ENCODE measurements at places on chromosomes 12 and 14.
A peak's percentile ranks its signal among the peaks of the same experiment; 100 is the strongest.

- DNase-seq, result no peak
Measured at GRCh38 chr14:59925797-59926196, 5.9 kb downstream of the LRRC9 start.

DNA sequence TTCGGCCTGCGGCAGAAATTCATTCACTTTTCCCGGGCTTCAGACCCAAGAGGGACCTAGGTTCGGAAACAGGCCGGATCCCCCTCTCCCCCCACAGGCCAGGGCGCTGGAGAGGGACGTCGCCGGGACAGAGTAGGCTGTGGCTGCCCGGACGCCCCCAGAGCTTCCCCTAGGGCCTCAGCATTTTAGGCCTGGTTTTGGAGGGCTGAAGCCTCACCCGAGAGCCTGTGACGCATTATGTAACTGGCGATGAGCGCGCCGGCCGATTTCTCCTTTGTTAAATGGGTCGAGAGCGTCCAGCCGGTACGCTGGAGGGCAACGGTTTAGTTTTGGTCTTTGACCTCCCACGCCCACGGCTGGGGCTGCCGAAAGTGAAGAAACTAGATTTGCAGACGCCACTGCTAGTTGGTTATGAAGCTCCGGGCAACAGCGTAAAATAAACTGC lies 657 bp downstream of the PEBP1 start:
- peak; percentile 14 for DNase-seq

GRCh38 chr14:88492272-88493089 lies 62.3 kb downstream of the PTPN21 start:
- peak; percentile 51 for DNase-seq

- DNase-seq, result no peak
Measured at GRCh38 chr14:57692671-57693070, 173.2 kb downstream of the SLC35F4 start.

DNA sequence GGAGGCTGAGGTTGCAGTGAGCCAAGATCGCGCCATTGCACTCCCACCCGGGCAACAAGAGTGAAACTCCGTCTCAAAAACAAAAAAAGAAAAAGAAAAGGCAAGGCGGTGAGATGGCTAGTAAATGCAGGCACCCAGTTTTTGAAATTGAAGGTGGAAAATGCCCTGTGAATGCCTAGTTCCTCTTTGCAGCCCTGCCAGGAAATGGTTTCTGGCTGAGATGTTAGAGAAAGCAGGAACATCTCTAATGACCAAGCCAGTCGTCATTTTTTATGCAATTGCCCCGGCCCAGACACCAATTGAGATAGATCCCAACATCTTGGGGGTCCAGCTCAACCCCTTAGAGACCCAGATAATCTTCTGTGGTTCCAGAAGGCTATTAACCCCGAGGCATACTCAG lies 17.0 kb downstream of the SLC8A3 start:
- no peak for DNase-seq

DNA sequence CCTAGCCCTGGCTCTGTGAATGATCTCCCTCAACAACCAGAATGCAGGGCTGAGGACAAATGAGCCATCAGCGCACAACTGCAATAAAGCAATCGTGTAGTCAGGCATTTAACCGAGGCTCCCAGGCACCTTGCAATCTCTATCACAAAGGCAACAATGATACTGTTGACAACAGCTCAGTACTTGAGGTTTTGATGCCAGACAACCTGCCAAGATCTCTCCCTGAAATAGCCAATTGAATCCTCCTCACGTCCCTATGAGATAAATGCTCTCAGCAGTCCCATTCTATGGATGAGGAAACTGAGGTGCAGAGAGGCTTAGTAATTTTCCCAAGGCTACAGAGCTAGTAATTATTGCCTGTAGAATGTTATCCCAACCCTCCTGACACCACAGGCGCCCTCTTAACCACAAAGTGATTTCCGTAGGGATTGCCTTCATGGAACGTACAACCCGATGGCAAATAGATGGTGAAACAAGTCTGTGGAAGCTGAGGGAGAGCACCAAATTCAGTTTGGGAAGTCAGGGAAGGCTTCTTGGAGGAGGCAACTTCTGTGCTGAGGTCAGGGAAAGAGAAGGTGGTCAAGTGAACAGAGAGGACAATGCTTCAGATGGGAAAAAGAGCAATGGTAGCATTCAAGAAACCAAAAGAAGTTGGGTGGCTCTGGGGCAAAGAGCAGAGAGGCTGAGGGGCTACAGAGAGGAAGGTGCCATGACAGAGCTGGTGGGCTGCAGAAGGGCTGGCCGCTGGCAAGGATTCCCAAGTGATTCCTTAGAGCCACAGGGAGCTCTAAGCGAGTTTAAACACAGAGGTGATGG lies 12.6 kb downstream of the SERPINA3 start:
- DNase-seq, result no peak

DNA sequence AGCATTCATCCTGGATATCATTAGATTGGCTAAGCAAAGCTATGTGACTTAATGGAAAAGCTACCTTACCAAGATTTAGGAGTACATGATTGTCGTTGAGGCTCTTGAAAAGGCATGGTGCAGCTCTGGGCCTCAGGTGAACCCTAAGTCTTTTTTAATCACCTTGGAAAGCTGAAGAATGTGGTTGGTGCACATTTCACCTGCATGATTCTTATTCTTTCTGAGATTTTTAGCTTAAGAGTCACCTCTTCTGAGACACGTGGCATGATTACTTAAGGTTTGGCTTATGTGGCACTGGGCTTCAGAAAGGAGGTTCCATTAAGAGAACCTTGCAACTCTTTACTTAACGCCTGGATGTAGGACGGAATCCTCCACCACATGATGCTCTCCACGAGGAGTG lies 498.5 kb downstream of the TMEM117 start:
- no peak for DNase-seq

- no peak for DNase-seq
Measured at GRCh38 chr14:80211153-80212022, at the start of gene DIO2. DIO2 (minus strand) TSS chr14:80211504; CDS start chr14:80211472, 32 bp downstream.

Measured in central memory CD4-positive, alpha-beta T cell (primary cell).